ENCODE measurements at places on chromosomes 1 and 21.

- DNase-seq, result no peak
Measured at GRCh38 chr1:232587141-232588008, 42.6 kb downstream of the SIPA1L2 start.

- peak; percentile 77 for DNase-seq
Measured at GRCh38 chr1:192580351-192580962, 4.9 kb downstream of the RGS1 start.

DNA sequence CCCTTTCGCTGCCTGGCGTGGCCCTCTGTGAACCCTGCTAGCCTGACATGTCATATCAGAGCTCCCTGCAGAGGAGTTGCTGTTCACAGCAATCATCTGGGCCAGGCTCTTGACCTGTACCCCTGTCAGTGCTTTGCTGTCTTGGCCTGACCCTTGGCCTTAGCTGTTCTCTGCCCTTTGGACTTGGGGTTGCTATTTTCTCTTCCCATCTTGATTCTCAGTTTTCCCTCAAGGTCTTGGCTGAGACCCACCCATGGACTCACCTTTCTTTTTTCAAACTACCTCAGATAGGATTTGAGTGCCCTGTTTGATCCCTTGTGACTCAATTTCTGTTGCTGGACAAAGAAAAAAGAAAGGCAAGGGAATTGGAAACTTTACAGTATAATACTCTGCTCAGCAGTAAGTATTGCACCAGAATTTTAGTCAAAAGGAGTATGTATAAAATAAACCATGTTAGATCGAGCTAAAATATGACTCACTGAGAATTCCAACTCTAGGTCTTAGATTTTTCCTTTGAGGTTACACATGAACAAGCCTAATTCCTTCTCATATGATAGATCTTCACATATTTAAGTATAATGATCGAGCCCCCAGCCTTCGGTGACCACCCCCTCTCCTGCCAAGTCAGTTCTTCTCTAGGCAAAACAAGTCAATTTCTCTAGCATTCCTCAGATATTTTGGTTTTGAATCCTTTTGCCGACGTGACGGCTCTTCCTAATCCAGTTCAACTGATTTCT is 110.5 kb downstream of the NGF start:
- no peak for DNase-seq

DNA sequence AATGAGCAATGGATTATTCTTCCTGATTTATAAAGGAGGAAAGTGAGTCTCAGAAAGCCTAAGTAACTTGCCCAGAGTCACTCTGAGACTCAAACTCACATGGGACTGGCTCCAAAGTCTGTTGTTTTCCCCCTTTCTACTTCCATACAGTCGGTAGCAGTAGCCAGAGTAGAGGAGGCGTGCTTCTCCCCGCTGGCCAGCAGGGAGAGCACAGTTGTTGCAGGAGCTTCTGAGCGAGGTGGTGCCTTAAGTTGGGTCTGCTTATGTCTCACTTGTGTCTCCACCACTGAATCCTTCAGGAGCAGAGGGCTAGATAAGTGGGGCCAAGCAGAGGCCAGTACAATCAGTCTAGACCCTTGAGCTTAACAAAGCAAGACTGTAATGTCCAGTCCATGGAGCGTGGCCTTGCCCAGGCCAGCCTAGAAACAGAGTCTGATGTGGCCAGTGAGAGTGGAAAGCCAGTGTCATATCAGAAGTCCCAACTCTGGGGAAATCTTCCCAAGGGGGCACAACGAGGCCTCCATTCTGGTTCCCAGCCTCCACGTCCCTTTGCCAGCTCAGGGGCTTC is 181.9 kb downstream of the ZSCAN20 start:
- peak; percentile 52 for DNase-seq

DNA sequence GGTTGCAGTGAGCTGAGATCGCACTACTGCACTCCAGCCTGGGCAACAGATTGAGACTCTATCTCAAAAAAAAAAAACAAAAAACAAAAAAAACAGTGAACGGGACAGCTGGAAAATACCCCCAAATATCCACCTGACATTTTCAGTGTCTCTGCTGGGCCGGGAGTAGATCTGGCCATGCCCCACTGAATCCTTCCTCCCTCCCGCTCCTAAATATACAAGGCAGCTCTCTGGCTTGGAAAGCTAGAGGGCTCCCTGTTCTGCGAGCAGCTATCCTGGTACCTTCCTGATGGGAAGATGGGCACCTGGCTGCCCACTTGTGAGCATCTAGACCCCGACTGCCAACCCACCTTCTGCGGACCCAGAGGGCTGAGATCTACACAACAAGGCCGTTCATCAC is 21.4 kb downstream of the SPSB1 start:
- DNase-seq, result no peak

GRCh38 chr1:69814926-69815325 is 247.2 kb downstream of the LRRC7 start:
- DNase-seq, result no peak

GRCh38 chr1:54808443-54809207 is 7.5 kb upstream of the TTC22 start:
- DNase-seq, result no peak

GRCh38 chr1:152459596-152460528 is 45.8 kb upstream of the CRNN start:
- DNase-seq, result peak; percentile 81

DNA sequence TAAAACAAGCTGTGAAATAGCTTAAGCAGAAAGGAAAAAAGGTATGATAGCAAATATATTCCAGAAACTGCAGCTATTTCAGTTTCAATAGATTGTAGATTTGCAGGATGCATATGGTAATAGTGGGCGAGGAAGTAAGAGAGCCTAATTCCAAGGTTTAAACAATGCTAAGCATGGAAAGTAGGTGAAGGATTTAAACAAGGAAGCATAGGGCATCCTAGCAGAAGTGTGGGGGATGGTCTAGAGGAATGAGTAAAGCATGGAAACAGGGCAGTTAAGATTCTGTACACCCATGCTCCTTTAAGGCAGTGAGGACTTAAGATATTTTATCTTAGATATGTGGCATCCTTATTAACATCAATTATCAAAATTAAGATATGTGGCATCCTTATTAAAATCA is 2.6 kb downstream of the IVNS1ABP start:
- no peak for DNase-seq

DNA sequence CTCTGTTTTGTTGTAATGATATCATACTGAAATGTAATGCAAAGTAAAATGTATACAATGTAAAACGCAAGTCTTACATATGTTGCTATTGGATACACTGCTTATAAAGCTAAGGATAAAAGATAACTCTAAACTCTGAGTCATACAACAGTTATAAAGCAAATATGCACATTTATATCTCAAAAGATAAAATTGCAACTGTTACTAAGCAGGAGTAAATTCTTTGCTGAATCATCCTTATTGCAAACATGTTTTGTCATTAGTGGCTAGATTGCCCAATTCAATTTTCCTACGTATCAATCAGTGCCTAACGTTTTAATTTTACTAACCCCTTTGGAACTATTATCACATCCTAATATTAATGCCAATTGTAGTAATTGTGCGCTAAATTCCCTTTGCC is 762.9 kb downstream of the LTN1 start:
- no peak for DNase-seq

GRCh38 chr1:111221633-111222291 is 5.8 kb upstream of the CHI3L2 start:
- DNase-seq, result no peak

DNA sequence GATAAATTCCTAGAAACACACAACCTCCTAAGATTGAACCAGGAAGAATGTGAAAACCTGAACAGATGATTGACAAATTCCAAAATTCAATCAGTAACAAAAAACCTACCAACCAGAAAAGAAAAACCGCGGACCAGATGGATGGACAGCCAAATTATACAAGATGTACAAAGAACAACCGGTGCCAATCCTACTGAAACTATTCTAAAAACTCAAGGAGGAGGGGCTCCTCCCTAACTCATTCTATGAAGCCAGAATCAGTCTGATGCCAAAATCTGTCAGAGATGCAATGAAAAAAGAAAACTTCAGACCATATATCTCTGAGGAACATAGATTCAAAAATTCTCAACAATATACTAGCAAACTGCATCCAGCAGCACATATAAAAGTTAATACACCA is 262.4 kb upstream of the DAB1 start:
- no peak for DNase-seq

- peak; percentile 7 for DNase-seq
Measured at GRCh38 chr1:186915555-186915954, 86.8 kb downstream of the PLA2G4A start.

GRCh38 chr1:113854234-113854633 is 17.3 kb downstream of the PTPN22 start:
- DNase-seq, result no peak

DNA sequence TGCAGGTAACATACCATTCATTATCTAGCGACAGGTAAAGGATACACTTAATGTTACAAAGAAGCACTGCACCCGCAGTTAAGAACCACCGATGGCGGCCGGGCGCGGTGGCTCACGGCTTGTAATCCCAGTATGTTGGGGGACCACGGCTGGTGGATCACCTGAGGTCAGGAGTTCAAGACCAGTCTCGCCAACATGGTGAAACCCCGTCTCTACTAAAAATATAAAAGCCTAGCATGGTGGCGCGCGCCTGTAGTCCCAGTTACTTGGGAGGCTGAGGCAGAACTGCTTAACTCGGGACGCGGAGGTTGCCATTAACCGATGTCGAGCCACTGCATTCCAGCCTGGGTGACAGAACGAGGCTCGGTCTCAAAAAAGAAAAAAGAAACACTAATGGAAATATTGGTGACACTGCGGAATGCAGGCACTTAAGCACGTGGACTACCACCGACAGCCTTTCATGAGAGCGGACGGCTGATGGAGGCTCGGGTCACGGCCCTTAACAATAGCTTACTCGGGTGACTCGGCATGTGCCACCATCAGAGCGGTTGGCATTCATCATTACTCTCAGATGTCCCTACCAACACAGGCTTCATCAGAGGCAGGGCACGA is 542 bp downstream of the GAS5 start:
- DNase-seq, result peak; percentile 79

DNA sequence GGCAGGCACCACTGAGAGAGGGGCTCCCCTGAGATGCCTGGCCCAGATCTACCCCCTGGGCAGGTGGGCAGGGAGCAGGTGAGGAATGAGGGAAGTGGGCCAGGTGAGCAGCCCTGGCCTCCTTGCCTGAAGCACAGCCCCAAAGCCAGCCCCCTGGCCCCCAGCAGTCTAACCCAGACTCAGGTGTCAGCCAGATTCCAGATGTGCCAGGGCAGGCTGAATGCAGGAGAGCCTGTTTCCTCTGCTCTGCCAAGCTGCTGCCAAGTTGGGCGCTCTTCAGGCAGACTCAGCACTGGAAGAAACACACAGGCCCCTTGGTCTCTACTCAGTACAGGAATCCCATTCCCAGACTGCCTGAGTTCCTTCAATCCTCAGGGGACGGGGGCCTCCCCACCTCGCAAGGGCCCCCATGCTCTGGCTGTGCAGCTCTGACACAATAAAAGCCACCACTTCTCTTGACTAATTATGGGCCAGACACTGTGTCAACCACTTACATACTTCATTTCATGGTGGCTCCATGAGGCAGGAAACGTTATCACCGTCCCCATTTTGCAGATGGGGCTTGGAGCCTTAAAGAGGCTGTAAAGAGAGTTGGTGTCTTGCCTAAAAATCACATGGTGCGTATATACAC is 20.4 kb downstream of the ARHGEF19 start:
- no peak for DNase-seq

DNA sequence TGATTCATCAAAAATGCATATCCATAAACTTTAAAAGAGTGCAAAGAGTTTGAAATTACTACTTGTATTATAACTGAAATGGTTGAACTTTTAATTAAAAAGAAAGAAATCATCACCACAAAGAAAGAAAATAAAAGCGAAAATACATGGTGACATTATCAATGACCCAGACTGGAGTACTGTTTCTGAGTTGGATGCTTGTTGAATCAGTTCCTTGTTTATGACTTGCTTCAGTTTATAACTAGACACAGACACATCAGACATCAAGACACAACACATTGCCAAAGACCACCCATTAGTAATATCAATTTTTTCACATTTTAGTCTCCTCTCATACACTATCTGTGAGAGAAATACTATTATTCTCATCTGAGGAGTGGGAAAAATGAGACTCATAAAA is 293.0 kb downstream of the MRPL39 start:
- no peak for DNase-seq

GRCh38 chr1:230091473-230092231 is 24.6 kb downstream of the GALNT2 start:
- no peak for DNase-seq

- peak; percentile 84 for DNase-seq
Measured at GRCh38 chr1:35931446-35932157, 697 bp downstream of the AGO3 start.

DNA sequence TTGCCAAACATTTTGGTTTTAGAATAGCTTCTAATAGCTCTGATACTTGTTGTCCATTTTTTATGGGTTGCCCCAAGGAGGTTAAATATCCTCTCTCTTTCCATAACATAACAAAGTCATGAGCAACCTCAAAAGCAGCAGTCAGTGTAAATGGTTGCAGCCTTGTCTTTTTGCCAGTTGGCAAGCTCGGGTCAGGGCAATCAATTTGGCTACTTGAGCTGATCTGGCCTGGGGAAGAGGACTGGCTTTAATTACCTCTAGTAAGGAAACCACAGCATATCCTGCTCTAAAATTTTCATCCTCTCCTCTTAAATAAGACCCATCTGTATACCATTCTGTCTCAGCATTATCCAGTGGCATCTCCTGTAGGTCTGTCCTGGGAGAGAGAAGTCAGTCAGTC is 21.2 kb upstream of the FMO4 start:
- no peak for DNase-seq

DNA sequence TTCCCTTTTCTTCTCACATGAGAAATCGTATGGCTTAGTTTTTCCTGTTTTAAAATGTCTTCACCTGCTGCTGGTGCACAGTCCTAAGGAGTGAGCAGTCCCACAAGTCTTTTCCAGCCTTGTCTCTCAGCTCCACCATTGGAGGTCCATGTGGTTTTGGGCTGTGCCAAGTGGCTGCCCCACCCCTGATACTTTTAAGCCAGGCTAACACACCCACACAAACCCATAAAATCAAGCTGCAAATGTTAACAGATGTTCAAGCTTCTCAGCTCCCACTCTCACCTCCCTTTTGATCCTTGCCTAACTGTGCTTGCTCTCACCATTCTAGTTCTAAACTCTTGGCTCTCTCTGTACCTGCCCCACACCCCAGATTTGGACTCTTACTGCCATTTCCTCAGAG is 74.5 kb upstream of the COL24A1 start:
- DNase-seq, result no peak

DNA sequence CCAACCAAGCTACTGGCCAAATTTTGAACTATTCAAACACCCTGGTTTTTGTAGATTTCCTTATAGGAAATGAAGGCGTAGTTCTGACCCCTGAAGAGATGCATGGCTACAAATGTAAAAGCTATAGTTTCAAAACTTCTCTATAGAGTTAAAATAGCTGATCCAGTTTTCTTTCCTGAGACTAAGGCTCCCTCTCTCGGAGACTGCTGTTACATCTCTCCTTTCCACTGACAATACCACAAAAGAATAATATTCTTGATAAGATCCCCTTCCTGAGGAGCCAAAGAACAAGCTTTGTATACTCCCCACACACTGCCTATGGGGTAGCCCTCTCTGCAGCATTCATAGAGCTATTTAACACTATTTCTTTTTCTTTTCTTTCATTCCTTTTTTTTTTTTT is 6.7 kb upstream of the CFAP126 start:
- DNase-seq, result peak; percentile 27

- peak; percentile 29 for DNase-seq
Measured at GRCh38 chr1:39173119-39173994, 31.1 kb upstream of the MACF1 start.

Data from DMS53 (cell line).